NCI-H82 (cell line): ENCODE measurements at places on chromosomes 1 and 21.
A peak's percentile ranks its signal among the peaks of the same experiment; 100 is the strongest.

- peak; percentile 68 for DNase-seq
Observed at GRCh38 chr1:62082456-62083363, 111.9 kb upstream of the L1TD1 start.

- peak; percentile 65 for DNase-seq
Observed at GRCh38 chr1:226082959-226083301, 20.4 kb downstream of the H3-3A start.

- DNase-seq: no peak
Observed at GRCh38 chr1:239879321-239880170, 212.1 kb upstream of the FMN2 start.

- DNase-seq: no peak
Observed at GRCh38 chr1:60913039-60913438, 169.3 kb upstream of the NFIA start.

DNA sequence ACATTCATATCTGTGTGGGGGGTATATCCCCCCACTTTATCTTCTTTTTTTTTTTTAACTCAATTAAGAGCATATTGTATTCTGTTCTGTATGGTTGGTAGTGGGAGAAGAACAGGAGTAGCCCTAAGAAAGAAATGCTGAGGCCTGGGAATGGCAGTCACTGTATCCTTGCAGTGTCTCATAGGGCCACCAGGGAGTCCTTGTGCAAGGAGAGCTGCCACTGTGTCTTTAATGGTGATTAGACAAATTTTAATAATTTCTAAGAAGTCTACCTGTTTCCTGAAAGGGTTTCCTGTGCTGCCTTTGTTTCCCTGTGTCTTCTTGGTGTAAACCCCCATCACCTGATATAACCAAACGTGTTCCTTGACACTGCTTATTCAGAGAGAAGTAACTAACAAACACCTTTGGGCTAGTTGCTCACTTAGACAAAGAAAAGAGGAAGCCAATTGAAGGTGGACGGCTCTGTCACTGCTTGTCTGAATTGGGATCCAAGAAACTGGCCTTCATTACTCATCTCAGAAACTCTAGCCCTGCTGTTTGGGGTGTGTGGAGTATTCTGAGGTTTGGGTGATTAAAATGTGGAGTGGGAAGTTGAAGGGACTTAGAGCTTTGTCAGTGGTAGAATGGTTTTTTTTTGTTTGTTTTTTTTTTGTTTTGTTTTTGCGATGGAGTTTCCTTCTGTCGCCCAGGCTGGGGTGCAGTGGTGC lies 15.2 kb downstream of the GIPC2 start:
- DNase-seq: no peak

DNA sequence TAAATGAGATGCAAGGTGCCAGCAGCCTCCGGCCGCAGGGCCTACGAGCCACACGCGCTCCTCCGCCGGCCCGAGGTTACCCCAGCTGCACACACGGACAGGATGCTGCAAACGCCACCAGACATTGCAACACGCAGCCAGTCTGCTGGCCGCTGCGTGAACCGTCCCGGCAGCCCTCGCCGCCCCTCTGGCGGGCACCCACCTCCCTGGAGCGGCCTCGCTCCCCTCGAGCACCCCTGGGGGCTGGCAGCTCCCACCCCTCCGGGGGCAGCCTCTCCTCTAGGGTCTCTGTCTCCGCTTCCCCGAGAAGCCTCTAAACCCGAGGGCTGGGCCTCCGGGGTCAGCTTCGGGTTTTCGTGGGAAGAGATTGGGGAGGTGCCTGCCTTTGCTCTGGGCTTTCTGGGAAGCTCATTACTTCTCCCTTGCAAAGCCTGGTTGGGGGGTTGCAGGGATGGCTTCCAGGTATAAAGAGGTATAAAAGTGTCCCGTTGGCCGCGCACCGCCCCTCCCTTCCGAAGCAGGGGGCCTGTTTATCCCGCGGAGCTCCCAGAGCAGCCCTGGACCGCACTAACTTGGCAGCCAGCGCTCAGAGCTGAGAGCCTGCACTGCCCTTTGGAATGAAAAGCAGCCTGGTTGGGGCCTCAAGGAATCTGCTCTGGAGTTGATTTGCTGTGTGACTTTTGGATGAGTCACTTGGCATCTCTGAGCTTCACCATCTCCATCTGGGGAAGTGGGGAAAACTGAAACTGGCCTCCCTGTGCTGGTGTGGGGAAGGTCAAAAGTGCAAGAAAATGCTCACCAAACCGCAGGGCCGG lies 21.8 kb downstream of the DHRS3 start:
- DNase-seq: peak; percentile 21

- no peak for DNase-seq
Observed at GRCh38 chr1:22414244-22414751, 37.4 kb upstream of the ZBTB40 start.
